ENCODE measurements at places on chromosomes 6 and 20. TPM values are rescaled to one million over a fixed set of nuclear protein-coding genes. Genes with fewer than 3 reads are reported as not detected.

Gene CRYBG1
- 1.3 TPM for total RNA-seq

DNA sequence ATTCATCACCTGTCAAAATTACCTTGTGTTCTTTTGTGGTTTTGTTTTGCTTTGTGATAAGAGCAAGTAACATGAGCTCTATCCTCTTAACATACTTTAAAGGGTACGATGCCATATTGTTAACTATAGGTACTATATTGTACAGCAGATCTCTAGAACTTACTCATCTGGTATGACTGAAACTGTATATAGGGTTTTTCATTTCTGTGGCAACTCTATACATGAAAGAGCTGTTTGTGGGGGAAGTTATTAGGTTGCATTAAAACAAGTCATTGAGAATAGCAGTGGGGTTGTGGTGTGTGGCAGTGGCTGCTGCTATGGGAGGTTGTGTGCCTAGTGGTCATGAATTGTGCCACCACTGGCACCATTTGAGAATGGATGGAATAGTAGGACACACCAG, 268.4 kb downstream of the KCNQ5 start:
- DNase-seq, result no peak

- DNase-seq, result no peak
Measured at GRCh38 chr6:168858926-168859325, 394.7 kb downstream of the THBS2 start.

- DNase-seq, result no peak
Measured at GRCh38 chr6:148971031-148971927, 224.4 kb downstream of the UST start.

DNA sequence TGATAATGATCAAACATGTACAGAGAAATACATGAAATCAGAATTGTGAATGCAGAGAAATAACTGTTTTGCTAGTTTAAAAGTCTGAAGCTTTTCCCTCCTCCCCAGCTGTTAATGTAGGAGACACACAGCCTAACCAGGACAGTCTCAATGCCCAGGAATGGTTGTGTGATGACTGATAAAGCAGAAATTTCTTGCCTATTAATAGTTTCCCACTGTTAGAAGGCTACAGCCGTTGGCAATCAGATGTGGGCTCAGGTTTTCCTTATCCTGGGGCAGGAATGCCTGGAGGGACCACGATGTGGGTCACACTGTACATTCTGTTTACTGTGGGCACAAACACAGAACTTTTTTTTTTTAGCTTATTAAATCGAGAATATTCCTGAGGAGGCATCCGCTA, 1.9 kb downstream of the PPP1R3D start:
- no peak for DNase-seq
